ENCODE measurements at places on chromosomes 4 and X.

GRCh38 chr4:109979920-109980717 lies 67.4 kb downstream of the EGF start:
- no peak for DNase-seq

GRCh38 chrX:76195579-76195978 lies 22.7 kb downstream of the PBDC1 start:
- no peak for DNase-seq

GRCh38 chr4:48141048-48141447 lies 7.0 kb upstream of the TXK start:
- DNase-seq: no peak

- no peak for DNase-seq
Measured at GRCh38 chr4:162352580-162353107, 188.8 kb upstream of the FSTL5 start.

DNA sequence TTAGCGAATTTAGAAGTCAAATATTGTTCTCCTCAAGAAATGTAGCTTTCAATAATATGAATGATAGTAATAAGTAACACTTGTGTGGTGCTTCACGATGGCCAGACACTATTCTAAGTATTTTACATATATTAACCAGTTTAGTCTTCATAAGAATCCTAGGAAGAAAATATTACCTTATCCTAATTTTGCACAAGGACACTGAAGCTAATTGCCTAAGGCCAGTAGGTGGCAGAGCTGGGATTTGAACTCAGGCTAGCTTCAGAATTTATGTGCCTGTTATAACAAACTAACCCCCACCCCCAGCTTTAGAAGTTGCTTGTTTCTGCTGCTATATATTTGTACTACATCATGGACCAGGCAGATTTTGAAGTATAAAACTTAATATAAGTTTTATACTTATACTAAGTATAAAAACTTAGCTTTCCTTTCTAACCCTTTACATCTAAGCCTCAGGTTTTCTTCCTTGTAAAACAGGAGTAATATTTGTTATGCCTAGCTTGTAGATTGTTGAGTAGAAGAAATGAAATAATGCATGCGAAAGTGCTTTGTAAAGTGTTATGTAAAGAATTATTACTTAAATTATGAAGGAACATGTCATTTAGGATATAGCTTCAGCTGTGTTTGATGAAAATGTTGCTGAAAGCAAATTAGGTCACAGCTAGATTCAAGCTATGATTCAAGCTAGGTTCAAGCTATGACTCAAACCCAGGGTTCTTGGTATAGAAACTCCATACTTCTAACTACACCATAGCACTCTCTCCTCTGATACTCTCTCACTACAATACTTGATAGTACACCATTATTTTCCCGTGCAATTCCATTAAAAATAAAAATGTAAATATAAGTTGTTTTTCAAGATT lies 4.2 kb upstream of the CDS1 start:
- no peak for DNase-seq

- DNase-seq: no peak
Measured at GRCh38 chr4:13888112-13888511, 260.6 kb upstream of the BOD1L1 start.

- no peak for DNase-seq
Measured at GRCh38 chrX:68332201-68332731, 101.0 kb downstream of the OPHN1 start.

GRCh38 chr4:186932631-186933187 lies 209.1 kb upstream of the FAT1 start:
- no peak for DNase-seq

GRCh38 chr4:136742333-136742732 lies 790.0 kb downstream of the PCDH18 start:
- DNase-seq: no peak

- peak; percentile 65 for DNase-seq
Measured at GRCh38 chr4:123786920-123787319, 390.3 kb downstream of the SPRY1 start.

- no peak for DNase-seq
Measured at GRCh38 chr4:1756079-1756478, 34.8 kb downstream of the TACC3 start.

DNA sequence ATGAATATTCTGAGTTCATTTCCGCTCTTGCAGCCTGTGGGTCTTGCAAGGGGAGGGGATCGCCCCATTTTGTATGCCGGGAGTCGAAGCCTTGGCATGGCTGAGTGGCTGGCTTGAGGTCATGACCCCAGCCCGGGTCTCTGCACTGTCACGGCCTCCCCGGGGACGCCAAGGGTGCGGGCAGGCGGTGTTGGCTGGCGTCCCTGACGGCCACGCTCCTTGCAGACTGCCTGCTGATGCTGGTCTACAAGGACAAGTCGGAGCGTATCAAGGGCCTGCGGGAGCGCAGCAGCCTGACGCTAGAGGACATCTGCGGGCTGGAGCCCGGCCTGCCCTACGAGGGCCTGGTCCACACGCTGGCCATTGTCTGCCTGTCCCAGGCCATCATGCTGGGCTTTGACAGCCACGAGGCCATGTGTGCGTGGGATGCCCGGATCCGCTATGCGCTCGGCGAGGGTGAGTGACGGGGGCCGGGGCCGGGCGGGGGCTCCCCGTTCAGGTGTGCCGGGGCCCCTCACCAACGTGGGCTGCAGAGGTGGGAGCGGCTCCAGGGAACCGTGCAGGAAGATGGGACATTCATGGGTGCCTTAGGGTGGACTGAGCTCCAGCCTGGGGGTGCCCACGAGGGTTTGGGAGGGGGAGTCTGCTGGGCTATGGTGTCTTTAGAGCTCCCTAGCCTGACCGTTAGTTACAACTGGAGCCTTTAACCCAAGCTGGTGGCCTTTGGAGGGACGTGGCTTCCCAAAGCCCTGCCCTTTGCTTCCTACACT lies 10.3 kb downstream of the DOK7 start:
- DNase-seq: peak; percentile 14

DNA sequence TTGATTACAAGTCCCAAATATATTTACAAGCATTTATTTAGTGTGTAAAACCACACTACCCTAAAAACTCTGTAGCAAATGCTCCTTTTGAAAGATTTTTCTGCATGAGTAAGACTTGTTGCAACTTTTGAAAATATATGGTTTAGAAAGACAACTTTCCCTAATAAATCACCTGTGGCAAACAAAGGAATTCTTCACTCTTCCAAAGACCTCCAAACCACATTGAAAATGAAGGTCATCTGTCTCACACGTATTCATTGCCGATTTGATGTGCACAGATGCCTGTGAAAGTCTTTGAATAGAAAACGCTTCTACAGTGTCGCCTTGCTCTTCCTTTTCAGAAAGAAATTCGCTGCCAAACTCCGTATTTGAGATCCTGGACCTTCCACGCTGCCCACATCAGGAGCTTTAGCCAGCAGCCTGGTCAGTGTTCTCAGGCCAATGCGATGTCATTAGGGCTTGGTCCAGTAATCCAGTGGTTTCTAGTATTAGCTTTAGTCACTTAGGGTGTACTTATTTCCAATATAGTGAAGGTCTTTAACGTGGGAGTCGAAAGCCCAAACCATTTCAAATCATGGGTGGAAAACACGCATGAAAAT lies 22.2 kb downstream of the SPINK2 start:
- no peak for DNase-seq

DNA sequence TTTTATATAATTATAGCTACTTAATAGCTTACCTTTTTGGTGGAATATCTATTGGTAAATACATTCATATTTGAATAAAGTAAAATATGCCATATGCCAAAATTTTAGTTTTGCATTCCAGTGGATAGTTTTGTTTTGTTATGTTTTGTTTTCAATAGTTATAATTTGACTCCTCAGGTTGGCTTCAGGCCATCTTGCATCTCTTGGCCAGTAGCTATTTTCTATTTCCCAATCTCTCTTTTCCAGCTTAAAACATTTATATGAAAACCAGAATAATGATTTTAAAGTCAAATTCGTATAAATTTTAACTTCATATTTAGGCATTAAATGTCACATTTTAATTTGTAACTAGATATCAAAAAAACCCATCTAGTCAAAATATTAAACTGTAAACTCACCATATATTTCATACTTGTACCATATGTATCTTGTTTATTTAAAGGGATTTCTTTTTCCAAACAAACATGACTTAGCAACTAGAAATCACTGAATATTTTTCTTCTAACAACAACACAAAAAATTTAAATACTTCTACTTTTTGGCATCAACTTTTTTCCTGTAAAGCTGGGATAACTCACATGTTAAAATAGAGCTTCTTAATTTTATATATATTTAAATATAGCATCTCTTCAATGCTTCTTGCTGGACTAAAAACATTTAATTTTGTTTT lies 1209.6 kb downstream of the PCDH7 start:
- no peak for DNase-seq

DNA sequence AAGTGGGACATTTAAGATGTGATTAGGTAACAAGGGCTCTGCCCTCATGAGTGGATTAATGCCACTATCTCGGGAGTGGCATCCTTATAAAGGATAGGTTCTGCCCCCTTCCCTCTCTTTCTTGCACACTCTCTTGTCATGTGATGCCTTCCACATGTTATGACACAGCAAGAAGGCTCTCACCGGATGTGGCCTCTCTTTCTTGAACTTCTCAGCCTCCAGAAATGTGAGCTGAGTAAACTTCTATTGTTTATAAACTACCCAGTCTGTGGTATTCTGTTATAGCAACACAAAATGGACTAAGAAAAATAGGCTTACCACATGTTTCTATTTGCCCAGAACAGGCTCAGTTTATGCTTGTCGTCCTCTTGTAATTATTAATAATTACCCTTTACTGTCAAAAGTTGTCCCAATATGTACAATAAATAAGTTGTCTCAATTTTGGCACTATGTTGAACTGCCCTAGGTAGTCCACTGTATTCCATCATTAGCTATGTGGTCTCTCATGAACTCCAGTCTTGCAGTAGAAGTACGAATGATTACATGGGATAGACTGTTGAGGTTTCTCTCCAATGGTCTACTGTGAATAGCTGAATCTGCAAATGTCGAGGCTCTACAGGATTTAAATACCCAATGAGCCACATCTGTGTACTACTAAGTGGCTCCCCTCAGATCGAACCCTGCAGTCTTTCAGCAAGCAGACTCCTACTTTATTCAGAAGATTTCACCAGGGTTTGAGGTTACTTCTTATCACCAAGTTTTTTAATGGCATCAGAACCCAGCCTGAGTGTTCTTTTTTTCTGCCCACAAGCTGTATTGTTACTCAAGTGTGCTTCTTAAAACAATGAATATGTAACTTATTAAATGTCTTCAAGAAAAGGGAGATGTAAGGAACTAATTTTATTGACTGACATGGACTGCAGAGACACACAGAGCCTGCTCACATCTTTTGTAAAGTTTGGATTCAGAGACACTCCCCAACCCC lies 102.0 kb upstream of the LEF1 start:
- no peak for DNase-seq

- no peak for DNase-seq
Measured at GRCh38 chr4:89316211-89316610, 8.6 kb upstream of the GPRIN3 start.

DNA sequence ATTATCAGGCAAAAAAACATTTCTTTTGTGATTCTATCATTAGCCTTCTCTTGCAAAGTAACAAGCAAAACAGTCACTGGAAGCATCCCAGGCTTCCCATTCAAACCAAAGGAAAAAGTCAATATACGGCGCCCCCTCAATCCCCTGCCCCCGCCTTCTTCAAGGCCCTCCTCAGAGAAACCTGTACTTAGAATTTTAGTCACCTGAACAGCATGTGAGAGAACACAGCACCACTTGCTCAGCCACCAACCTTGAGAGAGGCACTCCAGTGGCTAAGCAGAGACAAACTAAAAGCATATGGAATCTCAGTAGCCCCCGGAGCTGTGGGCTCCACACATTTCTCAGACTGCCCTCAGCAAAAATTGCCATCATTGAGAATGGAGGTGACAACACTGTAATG lies 25.2 kb downstream of the LEF1 start:
- DNase-seq: no peak

- DNase-seq: no peak
Measured at GRCh38 chr4:11281720-11282119, 147.0 kb downstream of the HS3ST1 start.

- no peak for DNase-seq
Measured at GRCh38 chr4:111839141-111839540, 306.1 kb upstream of the FAM241A start.

DNA sequence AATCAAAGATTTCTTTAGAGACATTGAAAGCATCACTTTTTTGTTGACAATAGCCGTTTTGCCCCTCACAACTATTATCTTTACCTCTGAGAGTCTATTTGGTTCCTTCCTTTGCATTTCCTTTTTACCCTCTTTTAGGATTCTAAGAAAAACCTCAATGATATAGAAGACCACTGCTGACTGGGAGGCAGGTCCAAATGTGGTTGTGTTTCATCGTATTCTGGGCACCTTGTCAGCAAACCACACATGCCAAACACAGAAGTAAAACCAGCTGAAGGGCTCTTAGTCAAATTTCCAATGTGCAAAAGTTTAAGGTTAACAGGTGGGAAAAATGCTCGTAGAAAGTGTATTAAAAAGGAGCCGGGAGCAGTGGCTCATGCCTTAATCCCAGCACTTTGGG lies 5.1 kb upstream of the PRMT9 start:
- no peak for DNase-seq

- no peak for DNase-seq
Measured at GRCh38 chr4:11098461-11098860, 330.2 kb downstream of the HS3ST1 start.

DNA sequence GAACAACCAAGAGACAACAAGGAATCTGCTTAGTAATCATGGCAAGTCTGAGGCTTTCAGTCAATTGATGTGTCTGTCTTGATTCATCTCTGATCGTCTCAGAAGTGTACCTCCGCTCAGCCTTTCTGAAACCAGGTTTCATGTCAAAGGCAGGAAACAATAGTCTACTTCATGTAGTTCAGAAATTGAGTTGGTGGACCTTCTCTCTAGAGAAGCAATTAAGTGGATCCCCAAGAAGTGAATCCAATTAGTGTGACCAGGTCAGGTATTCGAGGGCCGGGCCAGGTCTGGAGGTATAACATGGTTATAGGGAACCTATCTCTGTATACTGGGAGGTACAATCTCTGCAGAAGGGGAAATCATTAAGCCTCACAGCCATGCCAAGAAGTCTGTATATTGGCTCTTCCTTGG lies 32.0 kb downstream of the DAPP1 start:
- DNase-seq: no peak

GRCh38 chr4:7860600-7861163 lies 79.0 kb downstream of the AFAP1 start:
- DNase-seq: no peak

- peak; percentile 90 for DNase-seq
Measured at GRCh38 chr4:3321295-3321889, 28.6 kb downstream of the RGS12 start.

GRCh38 chr4:137946453-137947174 lies 295.5 kb downstream of the SLC7A11 start:
- DNase-seq: no peak

DNA sequence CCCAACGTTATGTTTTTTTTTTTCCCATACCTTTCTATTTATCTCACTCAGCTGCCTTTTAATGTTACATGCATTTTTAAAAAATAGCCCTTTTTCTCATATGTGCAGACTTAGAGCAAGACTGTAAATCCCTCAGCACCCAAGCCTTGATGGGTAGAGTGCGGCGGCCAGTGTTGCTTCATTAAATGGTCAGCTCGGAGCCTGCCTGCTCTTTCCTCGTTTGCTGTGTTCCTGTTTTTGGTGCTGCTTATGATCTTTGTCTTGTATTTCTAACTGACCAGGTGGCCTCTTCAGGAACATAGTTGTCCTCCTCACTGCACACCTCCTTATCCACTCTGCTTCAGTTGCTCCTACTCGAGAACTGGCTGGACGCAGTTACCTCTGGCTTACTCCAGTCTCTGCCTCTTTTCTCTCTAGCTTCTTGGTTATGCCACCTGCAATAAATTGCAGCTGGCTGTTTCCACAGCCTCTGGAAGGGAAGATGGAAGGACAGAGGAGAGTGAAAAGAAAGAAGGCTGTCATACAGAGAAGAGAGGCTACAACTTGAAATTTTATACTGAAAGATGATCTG lies 10.7 kb downstream of the RBPJ start:
- no peak for DNase-seq

GRCh38 chr4:149589826-149590225 lies 225.8 kb downstream of the IQCM start:
- DNase-seq: no peak

Data from right cardiac atrium (tissue), 5 donors.